ENCODE measurements at places on chromosomes 12 and 14.

GRCh38 chr12:9040484-9041186 is 51.3 kb downstream of the KLRG1 start:
- no peak for DNase-seq

- no peak for DNase-seq
Measured at GRCh38 chr14:20627346-20628027, 14.0 kb downstream of the OR6S1 start.

- no peak for DNase-seq
Measured at GRCh38 chr12:6569786-6570185, 1.7 kb upstream of the NOP2 start.

GRCh38 chr12:54294152-54294952 is 6.5 kb downstream of the NFE2 start:
- DNase-seq = peak; percentile 89

- DNase-seq = peak; percentile 64
Measured at GRCh38 chr12:12717586-12718380, 615 bp downstream of the CDKN1B start.

GRCh38 chr12:123319273-123319672 is 45.4 kb downstream of the SBNO1 start:
- no peak for DNase-seq

- DNase-seq = no peak
Measured at GRCh38 chr12:21541773-21542172, 15.7 kb downstream of the SPX start.

DNA sequence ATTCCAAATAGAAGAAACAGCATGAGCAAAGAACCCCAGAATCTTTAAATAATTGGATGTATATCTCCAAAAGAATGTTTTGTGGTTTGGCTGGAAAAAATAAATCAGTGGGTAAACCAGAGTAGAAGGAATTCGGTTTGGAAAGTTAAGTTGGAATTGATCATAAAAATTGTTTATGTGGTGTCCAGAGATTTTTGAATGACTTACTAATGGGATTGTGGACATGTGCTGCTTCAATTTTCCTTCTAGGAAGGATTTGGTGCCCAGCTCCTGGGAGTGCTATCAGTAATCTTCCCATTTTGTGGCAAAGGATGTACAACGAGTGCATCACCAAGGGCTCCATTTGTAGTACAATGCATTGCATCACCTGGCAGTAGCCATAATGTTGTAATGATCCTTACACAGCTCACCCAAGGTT is 224.8 kb downstream of the SLC16A7 start:
- no peak for DNase-seq

GRCh38 chr12:95413576-95413975 is 60.4 kb upstream of the METAP2 start:
- DNase-seq = no peak

DNA sequence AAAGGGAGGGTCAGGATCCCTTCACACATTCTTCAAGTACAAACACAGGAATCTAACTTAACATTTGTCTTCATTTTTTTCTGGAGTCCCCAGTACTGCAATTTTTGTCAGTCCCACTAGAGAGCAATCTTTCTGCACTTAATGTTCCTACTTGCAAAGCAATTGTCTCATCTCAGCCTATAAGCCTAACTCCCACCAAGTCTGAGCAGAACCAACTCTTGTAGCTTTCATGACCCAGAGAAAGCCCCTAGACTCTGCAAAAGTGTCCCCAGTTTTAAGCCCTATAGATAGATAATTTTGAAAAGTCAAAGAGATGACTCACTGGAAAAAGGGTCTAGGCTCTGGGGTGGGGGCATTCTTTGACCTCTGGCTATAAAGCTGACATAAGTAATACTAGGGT is 1.8 kb upstream of the ZBTB39 start:
- DNase-seq = peak; percentile 92

GRCh38 chr12:23954332-23954731 is 4.9 kb upstream of the SOX5 start:
- DNase-seq = no peak

DNA sequence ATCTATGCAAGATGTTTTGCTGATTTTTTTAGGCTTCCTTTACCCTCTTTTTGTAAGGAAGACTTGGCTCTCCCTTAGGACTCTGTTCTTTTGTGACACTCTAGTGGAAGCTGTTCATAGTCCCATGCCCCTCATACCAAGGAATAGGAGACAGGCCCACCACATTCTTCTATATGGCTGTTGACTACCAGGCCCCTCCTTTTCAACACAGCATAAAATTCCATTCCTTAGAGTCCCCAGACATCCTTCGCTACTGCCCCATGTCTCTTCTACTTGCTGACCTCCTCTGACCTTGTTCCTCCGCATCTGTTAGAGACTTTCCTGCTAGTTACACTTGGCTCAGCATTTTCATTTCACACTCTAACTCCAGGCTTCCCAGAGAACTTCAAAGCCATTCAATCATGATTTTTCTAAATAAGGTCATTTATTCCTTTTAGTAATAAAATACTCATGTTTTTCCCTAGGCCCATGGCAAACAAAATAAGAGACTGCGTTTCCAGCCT is 9.7 kb downstream of the PIK3C2G start:
- DNase-seq = no peak

DNA sequence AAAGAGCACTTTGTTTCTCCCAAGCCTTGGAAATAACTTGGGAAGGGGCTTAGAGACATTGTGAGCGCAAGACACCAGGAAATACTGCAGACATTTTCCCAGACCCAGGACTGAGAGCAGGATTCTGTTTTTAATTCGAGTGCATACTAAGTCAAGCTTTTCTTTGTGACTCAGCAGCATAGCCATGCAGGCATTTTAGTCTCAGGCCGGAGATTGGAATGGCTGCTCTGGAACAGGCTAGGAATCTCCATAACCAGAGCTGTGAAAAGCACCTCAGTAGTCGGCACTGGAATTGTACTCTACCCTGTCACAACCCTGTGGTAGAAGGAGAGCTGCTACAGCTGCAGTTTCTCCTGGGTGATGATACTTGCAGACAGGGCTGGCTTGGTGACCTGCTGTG is 28.9 kb upstream of the GARIN6 start:
- DNase-seq = no peak

DNA sequence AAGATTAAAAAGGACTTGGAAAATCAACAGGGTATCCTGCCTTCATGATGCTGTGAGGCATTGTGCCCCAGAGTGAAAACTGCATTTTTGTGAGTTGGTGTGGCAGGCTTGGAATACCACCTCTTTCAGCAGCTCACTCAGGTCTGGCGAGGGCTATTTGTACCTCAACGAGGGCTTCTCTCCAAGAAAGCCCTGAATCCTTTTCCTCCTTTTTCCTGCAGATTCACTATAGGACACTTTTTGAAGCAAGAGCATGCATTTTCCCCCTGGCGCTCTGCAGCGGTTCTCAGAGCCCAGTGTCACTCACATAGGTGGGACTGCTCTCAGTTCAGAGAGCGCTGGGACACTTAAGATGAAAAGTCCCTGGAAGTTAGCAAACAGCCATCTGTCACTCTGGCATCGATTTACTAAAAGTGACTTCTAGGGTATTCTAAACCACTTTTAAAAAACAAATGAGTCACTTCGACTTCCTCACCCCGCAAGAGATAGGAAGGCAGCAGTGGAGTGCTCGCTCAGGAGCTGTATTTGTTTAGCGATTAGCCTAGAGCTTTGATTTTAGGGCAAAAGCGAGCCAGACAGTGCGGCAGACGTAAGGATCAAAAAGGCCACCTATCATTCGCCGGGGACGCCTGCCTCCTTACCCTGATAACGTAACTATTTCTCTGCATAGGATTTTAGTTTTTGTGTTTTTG is 782 bp upstream of the LGR5 start:
- no peak for DNase-seq
